Bladder microvascular endothelial cell (primary cell): ENCODE measurements at places on chromosomes 3 and 15. TPM values are rescaled to one million over a fixed set of nuclear protein-coding genes. Genes with fewer than 3 reads are reported as not detected.

DOCK3 gene
- under 0.01 TPM in 2 replicates for total RNA-seq

FEZF2 gene
- not detected in 2 replicates for total RNA-seq

ACP3 gene
- not detected in 2 replicates for total RNA-seq

ADPRH gene
- 7.1 and 12.3 TPM in 2 replicates for total RNA-seq

DENND4A gene
- 15.7 and 38.3 TPM in 2 replicates for total RNA-seq

TMIE gene
- total RNA-seq = 0.16 and 0.31 TPM in 2 replicates

SNRPA1 gene
- total RNA-seq = 12.1 and 19.9 TPM in 2 replicates

IMPG2 gene
- 0.16 and 0.76 TPM in 2 replicates for total RNA-seq

INKA1 gene
- total RNA-seq = 15.4 and 38.2 TPM in 2 replicates

INAFM2 gene
- 7.6 and 9.9 TPM in 2 replicates for total RNA-seq

AGBL1 gene
- total RNA-seq = not detected in 2 replicates

TRH gene
- total RNA-seq = not detected in 2 replicates

RPUSD3 gene
- total RNA-seq = 16.7 and 20.1 TPM in 2 replicates

PARL gene
- total RNA-seq = 21.0 and 25.6 TPM in 2 replicates

MB21D2 gene
- 4.7 and 6.2 TPM in 2 replicates for total RNA-seq

PLSCR2 gene
- total RNA-seq = 0.31 TPM in 1 of 2 replicates, not detected in the other

LRRC28 gene
- total RNA-seq = 10.7 and 19.6 TPM in 2 replicates

CACNA2D2 gene
- total RNA-seq = under 0.01 and 0.06 TPM in 2 replicates

CFAP91 gene
- total RNA-seq = 0.38 TPM in 1 of 2 replicates, not detected in the other

SSUH2 gene
- not detected in 2 replicates for total RNA-seq

ECE2 gene
- not detected in 2 replicates for total RNA-seq

GTF2E1 gene
- 24.3 and 41.5 TPM in 2 replicates for total RNA-seq

GOLGA8R gene
- 0.16 and 1.3 TPM in 2 replicates for total RNA-seq

RLBP1 gene
- not detected in 2 replicates for total RNA-seq

MRPL46 gene
- total RNA-seq = 9.7 and 15.4 TPM in 2 replicates

CCDC54 gene
- not detected in 2 replicates for total RNA-seq

P2RY14 gene
- total RNA-seq = not detected in 2 replicates

ADAMTS17 gene
- 0.38 TPM in 1 of 2 replicates, not detected in the other for total RNA-seq

GOLGA6L4 gene
- total RNA-seq = 1.3 and 2.2 TPM in 2 replicates

STX19 gene
- total RNA-seq = not detected in 2 replicates

GOLGA8J gene
- 0.13 TPM in 1 of 2 replicates, not detected in the other for total RNA-seq

RARRES1 gene
- total RNA-seq = 2.1 and 2.3 TPM in 2 replicates

CTXN2 gene
- not detected in 2 replicates for total RNA-seq

GPR149 gene
- total RNA-seq = not detected in 2 replicates

NDN gene
- 9.9 and 26.2 TPM in 2 replicates for total RNA-seq

LRTM1 gene
- not detected in 2 replicates for total RNA-seq

DHFR2 gene
- total RNA-seq = 1.1 and 4.3 TPM in 2 replicates

KIF7 gene
- total RNA-seq = 0.81 and 2.3 TPM in 2 replicates

RAD51 gene
- 9.6 and 9.9 TPM in 2 replicates for total RNA-seq

DISP2 gene
- under 0.01 and 0.38 TPM in 2 replicates for total RNA-seq

HTD2 gene
- total RNA-seq = 3.2 and 7.4 TPM in 2 replicates

SHF gene
- 0.65 and 2.2 TPM in 2 replicates for total RNA-seq
